ENCODE measurements at places on chromosomes 11 and 22.

- no peak for DNase-seq
Measured at GRCh38 chr22:29443452-29443851, 5.1 kb downstream of the RFPL1 start.

- no peak for DNase-seq
Measured at GRCh38 chr22:45450921-45451651, 37.6 kb downstream of the RIBC2 start.

DNA sequence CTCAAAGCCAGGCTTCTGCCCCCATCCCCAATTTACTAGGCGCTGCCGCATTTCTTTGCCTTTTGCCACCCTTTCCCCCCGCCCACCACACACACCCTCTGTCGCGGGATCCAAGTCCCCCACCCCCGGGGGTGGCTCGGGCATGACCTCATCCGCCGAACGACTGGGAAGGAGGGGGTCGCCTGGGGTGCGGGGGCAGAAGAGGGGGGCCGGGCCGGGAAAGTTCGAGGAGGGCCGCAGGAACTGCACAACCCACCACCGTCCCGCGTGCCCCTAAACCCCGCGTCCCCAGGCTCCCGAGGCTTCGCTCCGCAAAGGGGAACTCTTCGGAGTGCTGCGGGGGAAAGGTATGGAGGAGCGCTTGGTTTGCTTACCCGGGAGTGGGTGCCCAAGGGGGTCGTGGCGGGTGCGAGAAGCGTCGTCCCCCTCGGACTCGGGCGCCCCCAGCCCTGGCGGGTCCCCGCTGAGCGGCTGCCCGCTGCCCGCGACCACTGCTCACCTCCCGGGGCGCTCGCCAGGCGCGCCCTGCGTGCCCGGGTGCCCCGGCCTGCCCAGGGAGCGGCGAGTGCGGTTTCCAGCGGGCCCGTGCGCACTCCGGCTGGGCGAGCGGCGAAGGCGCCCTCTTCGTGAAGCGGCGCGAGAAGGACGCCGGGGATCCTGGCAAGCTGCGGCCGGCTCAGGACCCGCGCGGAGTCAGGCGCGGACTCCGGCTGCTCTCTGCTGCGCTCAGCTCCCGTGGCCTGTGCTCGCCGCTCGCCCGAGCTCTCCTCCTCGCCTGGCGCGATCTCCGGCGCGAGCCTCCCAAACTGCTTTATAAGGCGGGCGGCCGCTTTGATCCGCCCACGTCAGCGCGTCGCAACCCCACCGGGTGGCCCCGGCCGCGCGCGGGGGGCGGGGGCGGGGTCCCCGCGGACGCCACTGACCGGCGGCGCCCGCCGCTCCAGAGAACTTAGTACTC, 4.0 kb upstream of the WNT11 start:
- peak; percentile 72 for DNase-seq

- DNase-seq: peak; percentile 0
Measured at GRCh38 chr22:43867839-43868635, 5.7 kb upstream of the SULT4A1 start.

GRCh38 chr11:304915-305843, 2.4 kb upstream of the IFITM2 start:
- DNase-seq: no peak

GRCh38 chr22:22730655-22731373, 86.4 kb downstream of the GGTLC2 start:
- no peak for DNase-seq

Measured in BE2C (cell line).